ENCODE measurements at places on chromosomes 12 and 14.
A peak's percentile ranks its signal among the peaks of the same experiment; 100 is the strongest.

DNA sequence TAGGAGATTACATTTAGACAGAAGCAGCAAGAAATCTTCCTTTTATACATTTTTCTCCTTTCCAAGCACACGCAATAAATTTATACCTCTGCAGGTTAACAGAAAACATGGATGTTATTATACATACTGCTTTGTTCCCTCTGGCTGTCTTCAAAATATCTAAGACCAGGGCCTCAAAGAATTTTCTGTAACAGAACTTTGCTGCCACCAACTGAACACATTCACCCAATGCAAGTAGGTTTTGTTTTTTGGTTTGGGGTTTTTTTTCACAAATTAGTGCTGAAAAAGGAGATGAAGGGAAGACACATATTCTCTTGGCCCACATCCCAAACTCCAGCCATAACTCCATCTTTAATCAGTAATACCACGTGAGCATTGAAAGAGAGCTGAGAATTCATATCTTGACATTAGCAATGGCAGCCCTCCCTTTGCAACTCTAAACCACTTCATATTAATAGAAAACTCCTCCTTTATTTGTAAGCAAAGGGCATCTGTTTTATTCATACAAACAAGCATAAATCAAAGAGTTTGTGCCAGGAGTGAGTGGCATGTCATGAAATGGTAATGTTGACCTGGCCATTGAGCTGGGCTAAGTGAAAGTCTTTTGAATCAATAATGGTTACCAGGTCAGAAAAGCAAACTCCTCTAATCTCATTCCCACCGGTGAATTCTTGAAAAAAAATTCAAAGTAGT lies 150.8 kb upstream of the FSCB start:
- DNase-seq = no peak

DNA sequence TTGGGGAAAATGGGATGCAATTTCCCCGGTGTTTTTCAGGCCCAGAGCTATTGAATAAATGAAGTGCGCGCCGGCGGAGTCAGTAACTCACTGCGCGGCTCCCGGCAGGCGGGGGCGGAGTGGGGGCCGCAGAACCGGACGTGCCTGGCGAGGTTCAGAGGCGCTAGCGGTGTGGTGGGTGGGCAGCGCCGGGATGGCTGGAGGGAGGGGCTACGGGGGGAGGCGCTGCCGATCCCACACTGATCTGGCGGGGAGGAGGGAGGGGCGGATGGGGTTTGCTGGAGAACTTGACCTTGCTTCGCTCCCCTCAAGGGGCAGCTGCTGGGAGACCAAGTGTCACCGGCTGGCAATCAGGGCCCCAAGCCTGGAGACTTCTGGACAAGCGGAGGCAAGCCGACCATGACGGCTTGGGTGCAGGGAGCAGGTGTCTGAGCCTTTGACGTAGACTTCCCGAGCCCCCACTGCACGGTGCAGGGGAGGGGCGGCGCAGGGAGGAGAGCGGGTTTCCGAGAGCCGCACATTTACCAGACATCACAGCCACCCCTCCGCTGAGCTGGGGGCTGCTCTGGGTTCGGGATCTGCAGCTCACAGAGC lies 174.1 kb upstream of the RTL1 start:
- DNase-seq = peak; percentile 11

DNA sequence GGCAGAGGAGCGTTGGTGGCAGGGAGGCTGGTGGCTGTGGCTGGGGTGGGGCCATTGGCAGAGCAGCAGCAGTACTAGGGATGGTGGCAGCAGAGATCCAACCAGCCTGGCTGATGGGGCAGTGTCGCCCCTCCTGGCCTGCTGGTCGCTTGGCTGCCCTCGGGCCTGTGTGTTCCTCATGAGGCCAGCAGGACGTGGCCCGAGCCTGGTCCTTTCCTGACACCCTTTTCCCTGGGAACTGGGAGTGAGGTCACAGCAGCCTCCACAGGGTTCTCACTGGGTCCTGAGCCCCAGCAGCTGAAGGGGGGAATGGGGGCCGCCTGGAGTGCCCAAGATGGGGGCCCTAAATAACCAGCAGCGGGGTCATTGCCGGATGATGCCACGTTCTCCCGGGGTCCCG lies 46.1 kb downstream of the KIF26A start:
- no peak for DNase-seq

DNA sequence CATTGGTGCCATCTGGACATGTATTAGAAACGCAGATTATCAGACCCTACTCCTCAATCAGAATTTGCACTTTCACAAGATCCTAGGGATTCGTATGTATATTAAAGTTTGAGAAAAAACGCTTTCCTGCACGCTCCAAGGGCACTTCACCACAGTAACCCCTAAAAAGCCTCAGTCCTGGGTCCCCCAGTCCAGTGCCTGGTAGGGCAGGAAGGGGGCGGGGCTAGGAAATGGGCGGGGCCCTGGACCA lies 369 bp downstream of the DEPDC4 start:
- DNase-seq = no peak

- DNase-seq = no peak
Observed at GRCh38 chr12:53603196-53603595, 23.0 kb downstream of the ATF7 start.

- DNase-seq = no peak
Observed at GRCh38 chr12:62654326-62655241, 188.0 kb downstream of the MON2 start.

- DNase-seq = peak; percentile 48
Observed at GRCh38 chr14:90554341-90554740, 157.5 kb downstream of the CALM1 start.

DNA sequence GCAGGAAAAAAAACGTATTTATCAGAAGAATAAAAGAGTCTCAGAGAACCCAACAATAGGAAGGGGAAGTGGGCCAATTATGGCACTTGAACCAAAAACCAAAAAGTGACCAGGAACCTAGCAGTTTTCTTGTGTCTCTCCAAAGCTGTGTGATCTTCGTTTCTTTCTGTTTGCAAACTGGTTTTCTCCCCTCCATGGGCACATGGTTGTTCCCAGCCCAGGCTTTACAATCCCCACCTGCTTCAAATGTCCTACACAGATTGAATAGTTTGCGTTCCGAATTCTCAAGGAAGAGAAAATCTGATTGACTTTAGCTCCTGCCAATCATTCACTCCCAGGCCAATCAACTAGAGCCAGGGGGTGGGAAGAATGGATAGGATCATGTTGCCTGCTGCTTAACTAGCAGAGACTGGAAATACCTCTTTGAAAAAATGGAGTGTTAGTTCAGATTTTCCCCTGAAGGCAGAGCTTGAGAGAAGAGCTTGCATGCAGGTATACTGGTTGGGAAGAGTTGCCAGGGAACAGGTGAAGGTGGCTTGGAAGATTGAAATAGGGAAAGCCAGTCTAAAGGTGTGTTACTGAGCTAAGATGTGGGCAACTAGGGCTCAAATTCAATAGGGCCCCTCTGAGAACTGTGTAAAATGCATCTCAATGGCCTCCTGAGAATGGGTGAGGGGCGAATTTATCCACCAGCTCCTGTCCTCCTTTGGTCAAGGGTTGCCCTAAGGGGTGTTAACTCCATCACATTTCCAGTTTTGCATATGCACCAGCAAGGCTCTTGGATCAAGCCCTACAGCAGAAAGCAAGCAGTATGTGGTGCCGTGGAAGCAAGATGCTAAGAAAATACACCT lies 106.4 kb upstream of the SRRM4 start:
- no peak for DNase-seq

DNA sequence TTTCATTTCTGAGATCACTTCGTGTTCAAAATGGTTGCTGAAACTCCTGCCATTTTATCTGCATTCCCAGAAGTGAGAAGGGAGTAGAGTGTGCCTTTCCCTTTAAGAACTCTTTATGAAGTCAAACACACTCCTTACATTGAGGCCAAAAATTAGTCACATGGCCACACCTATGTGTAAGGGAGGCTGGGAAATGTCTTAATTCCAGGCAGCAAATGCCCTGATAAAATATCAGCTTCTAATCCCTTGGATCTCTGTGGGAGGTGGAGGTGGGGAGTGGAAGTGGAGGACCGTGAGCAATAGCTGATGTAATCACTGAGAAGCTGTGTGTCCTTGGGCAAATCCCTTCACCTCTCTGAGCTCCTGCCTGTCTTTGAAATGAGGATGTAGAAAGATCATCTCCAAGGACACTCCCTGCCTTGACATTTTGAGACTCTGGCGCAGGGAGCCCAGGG lies 22.7 kb upstream of the ANKRD9 start:
- no peak for DNase-seq

DNA sequence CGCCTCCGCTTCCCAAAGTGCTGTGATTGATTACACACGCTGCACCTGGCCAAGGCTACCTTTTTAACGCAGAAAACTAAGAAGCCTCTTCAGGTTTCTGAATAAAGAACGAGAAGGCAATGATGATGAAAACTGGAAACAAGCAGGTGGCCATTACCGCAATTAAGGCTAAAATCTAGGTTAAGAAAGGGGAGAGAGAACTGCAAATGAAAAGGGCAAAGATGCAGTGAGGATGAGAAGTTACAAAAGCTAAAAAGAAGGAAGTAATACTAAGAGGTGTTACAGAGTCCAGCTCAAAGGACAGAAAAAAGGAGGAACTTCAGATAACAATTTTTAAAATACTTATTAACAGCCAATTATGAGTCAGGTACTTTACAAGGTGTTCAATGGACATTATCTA lies 79.7 kb downstream of the DUSP16 start:
- no peak for DNase-seq

- DNase-seq = no peak
Observed at GRCh38 chr14:105485739-105486162, 935 bp upstream of the CRIP1 start.

GRCh38 chr14:61332658-61333029 lies 11.3 kb downstream of the PRKCH start:
- DNase-seq = no peak

GRCh38 chr14:28999656-29000055 lies 233.1 kb downstream of the FOXG1 start:
- no peak for DNase-seq

GRCh38 chr14:33259764-33260163 lies 321.1 kb downstream of the NPAS3 start:
- no peak for DNase-seq

- no peak for DNase-seq
Observed at GRCh38 chr12:76863837-76864236, 15.0 kb downstream of the CSRP2 start.

- DNase-seq = no peak
Observed at GRCh38 chr14:90820958-90821357, 4.7 kb upstream of the TTC7B start.

- DNase-seq = no peak
Observed at GRCh38 chr12:52925717-52926595, 21.1 kb upstream of the KRT8 start.

DNA sequence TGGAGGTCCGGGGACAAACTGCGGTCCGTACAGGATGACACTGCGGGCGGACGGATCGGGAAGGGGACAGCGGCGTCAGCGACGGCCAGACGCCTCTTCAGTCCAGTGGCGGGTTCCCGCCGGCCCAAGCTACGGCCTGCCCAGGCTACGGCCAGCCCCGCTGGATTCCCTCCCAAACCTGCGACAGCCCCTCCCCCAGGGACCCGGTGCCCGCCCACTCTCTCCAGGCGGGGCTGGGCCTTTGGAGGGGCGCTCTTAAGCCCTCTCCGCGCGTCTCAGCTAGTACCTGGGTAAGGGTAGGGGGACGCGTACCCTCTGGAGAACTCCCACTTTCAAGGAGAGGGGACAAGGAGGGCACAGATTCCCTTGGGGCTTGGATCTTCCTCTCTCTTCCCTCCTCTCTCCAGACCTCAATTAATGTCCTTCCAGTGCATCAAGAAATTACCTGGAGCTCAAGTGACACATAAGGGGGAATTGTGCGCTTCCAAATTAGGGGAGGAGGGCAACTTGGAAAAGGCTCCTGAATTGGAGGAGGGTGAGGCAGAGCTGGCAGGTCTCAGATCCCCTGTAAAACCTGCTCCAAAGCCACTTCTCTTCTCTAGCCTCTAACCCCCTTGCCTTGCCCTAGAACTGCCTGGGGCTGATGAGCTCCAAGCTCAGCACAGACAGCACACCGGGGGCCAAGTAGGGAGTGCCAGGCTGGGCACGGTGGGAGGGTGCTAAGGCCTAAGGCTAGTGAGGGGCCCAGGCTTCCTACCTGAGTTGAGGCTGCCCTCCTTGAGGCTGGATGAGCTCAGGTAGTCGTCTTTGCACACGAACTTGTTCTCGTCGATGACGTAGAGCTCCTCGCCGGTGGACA lies 3.1 kb downstream of the LHX5 start:
- DNase-seq = no peak

GRCh38 chr12:67720351-67720856 lies 71.9 kb downstream of the DYRK2 start:
- DNase-seq = peak; percentile 76

GRCh38 chr14:65495196-65495595 lies 82.7 kb downstream of the FUT8 start:
- no peak for DNase-seq

DNA sequence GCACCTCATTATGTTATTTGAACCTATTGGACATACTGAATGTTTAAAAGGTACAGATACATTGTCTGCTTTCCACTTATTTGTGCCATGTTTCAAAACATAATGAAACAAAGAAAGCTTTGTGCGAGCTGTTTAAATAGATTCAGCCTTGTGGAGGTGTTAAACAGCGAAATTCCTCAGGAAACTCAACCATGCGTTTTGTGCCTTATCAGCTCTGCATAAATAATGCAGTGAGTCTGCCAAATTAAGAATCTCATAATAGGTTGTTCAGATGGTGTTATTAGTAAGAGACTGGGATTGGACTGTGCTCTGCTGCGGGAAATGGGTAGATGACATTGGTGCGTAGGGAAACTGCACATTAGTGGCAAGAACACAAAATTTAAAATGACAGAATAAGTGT lies 163.7 kb upstream of the CLEC14A start:
- no peak for DNase-seq

DNA sequence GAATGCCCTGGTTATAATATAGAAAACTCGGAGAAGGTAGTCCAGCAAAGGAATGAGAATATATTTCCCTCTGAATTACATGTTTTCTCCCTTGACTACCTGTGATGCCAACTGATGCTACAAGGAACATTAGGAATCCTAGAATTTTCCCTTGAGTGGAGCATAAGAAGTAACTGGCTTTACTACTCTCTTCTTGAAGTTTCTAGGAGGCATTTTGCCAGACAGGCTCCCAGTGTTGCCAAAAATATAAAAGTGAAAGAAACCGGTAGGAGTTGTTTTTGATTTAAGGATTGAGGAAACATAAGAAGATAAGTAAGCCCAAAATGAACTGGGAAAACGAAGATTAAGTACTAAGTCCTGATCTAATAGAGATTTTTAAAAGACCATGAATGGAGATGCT lies 693.4 kb downstream of the NOVA1 start:
- no peak for DNase-seq

All from tibial artery (tissue), 4 donors.